ENCODE measurements at places on chromosomes 11 and 22.

DNA sequence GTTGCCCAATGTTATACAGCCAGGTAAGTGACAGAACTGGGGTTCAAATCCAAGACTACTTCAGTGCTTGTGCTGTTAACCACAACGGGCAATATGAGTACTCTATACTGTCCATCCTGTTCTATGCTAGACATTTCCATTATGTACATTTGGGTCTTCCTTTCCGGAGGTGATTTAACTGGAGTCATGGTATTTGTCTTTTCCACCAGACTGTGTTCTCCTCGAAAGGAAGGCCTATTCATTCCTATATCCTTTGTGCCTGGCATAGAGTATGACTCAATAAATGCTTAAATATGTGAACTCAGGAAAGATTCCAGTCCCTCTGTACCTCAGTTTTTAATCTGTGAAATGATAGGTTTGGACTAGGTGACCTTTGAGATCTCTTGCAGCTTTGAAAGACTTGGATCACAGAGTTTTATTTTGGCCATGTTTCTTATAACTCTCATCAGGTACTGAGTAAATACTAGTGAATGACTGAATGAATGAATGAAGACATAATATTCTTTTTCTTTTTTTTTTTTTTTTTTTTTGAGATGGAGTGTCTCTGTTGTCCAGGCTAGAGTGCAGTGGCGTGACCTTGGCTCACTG is 6.6 kb downstream of the RNF121 start:
- DNase-seq = no peak

DNA sequence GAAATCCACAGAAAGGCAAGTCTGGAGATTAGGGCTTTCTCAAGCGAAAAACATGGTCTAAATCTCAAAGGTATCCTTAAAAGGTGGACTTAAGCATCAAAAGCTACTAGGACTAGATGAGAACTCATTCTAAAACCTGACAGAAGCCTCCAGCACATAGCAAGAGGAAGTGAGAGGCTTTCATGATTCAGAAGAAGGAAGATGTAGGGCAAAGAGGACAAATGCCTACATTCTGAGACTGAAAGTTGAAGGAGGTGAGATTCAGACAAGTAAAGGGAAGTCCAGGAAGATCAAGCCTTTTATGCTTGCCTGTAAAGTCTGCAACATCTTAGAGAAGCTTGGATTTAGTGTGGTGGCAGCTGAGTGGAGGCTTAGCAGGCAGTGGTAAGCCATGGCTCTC is 98.9 kb downstream of the PGR start:
- DNase-seq = no peak

DNA sequence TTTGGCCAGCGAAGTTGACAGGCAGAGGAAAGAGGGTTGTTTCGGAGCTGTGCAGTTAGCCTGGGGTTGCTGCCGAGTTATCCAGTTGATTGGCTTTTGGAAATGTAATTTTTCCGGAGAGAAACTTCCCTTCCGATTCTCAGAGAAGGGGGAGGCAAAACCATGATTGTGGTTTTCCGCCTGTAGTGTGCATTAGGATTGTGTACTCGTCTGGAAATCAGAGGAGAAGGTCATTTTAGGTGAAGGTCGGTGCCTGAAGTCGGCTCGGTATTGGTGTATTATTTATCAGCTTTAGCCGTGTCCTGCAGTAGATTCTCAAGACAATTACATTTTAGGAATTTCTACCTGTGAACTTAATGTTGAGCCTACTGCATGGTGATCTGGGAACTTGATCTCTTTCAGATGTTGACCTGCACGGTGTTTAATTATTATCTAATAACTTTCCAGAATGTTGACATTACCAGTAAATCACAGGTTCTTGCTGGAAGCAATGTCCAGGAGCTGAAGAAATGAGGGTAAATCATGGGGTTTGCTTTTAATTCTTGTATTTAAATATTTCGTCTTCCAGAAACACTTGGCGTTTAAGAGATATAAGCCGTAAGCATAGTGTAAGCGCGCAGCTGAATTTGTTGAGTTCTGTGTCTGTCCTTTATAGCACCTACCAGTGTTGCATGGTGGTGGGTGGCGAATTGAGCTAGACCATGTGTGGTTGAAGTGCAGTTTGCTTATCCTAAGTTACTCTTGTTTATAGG is 1.3 kb downstream of the ARHGEF12 start:
- DNase-seq = no peak

GRCh38 chr22:40041366-40042137 is 46.8 kb downstream of the FAM83F start:
- no peak for DNase-seq

GRCh38 chr22:46910624-46911023 is 148.2 kb downstream of the TBC1D22A start:
- DNase-seq = no peak

DNA sequence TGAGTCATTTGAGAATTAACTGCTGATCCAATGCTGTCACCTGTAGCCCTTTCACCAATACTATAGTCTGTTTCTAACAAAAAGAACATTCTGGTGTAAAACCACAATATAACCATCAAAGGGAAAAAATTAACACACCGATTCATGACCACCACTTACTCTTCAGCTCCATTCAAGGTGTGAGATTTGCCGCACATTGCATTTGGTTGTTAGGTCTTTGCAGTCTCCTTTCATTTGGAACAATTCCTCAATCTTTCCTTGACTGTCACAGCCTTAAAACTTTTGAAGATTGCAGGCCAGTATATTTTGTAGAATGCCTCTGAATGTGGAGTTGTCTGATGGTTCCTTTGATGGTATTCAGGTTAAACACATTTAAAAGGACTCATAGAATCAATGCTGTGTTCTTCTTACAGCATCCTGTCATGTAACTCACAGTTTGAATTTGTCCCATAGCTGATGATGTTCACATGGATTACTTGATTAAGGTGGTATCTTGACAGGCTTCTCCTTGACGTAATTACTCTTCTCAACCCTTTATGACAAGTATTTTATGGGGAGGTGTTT is 63.6 kb downstream of the TNRC6B start:
- no peak for DNase-seq

GRCh38 chr22:33260498-33260897 is 202.3 kb upstream of the SYN3 start:
- no peak for DNase-seq

Data from thoracic aorta (tissue), 2 donors.